ENCODE measurements at places on chromosomes 16 and 17. TPM values are rescaled to one million over a fixed set of nuclear protein-coding genes. Genes with fewer than 3 reads are reported as not detected.

DNA sequence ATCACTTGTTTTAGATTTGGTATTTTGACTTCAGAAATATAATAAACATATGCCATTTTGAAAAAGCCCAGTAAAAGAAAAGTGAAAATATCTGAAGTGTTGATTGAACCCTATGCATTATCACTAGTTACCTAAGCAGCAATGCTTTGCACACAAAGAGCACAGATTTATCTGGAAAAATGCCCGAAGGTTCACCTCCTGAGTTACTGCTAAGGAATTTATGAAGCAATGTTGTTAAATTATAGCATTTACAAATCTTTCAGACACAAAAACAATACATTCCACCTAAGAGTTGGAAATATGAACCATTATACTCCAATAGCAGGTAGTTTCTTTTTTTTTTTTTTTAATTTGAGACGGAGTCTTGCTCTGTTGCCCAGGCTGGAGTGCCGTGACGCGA, 38.9 kb upstream of the GHDC start:
- no peaks in the 10 kb centered on the region for H3K27me3 ChIP-seq
- no peak overlapping the region for H3K4me3 ChIP-seq
- H3K4me1 ChIP-seq, result peaks cover 6% of the 10 kb centered on the region
- H3K36me3 ChIP-seq, result peaks cover 7% of the 10 kb centered on the region
- DNase-seq, result no peak
- H3K27ac ChIP-seq, result no peak overlapping the region

GRCh38 chr17:951325-952132, 28.0 kb downstream of the NXN start:
- H3K27ac ChIP-seq, result no peak overlapping the region
- no peak for DNase-seq
- H3K36me3 ChIP-seq, result peaks cover 2% of the 10 kb centered on the region
- peaks cover 17% of the 10 kb centered on the region for H3K27me3 ChIP-seq

GRCh38 chr16:89192956-89193575, 7.3 kb downstream of the SLC22A31 start:
- peaks cover 5% of the 10 kb centered on the region for H3K27me3 ChIP-seq
- no peak overlapping the region for H3K4me3 ChIP-seq
- H3K27ac ChIP-seq, result no peak overlapping the region
- H3K36me3 ChIP-seq, result no peaks in the 10 kb centered on the region
- H3K4me1 ChIP-seq, result peaks cover 7% of the 10 kb centered on the region
- DNase-seq, result no peak

GRCh38 chr17:42680331-42680808, 1.3 kb downstream of the CCR10 start:
- peak; percentile 54 for DNase-seq
- H3K4me1 ChIP-seq, result peaks cover 50% of the 10 kb centered on the region
- no peaks in the 10 kb centered on the region for H3K27me3 ChIP-seq
- H3K36me3 ChIP-seq, result no peaks in the 10 kb centered on the region

- no peak overlapping the region for H3K27ac ChIP-seq
- no peak for DNase-seq
- no peaks in the 10 kb centered on the region for H3K4me1 ChIP-seq
- no peaks in the 10 kb centered on the region for H3K36me3 ChIP-seq
- no peaks in the 10 kb centered on the region for H3K27me3 ChIP-seq
- H3K4me3 ChIP-seq, result no peak overlapping the region
These were observed 465.0 kb upstream of the MAF start for GRCh38 chr16:80065541-80065940.

- no peak overlapping the region for H3K4me3 ChIP-seq
- no peaks in the 10 kb centered on the region for H3K36me3 ChIP-seq
- DNase-seq, result no peak
- peak overlapping the region; percentile 3 for H3K27ac ChIP-seq
- H3K4me1 ChIP-seq, result peaks cover 18% of the 10 kb centered on the region
These were observed 254.5 kb upstream of the CACNG5 start for GRCh38 chr17:66580184-66580955.

- H3K4me1 ChIP-seq, result no peaks in the 10 kb centered on the region
- H3K27me3 ChIP-seq, result no peaks in the 10 kb centered on the region
- no peak for DNase-seq
- no peak overlapping the region for H3K4me3 ChIP-seq
These were observed 33.9 kb downstream of the TNFRSF13B start for GRCh38 chr17:16938031-16938430.

- no peak overlapping the region for H3K27ac ChIP-seq
- no peak overlapping the region for H3K4me3 ChIP-seq
- no peaks in the 10 kb centered on the region for H3K36me3 ChIP-seq
- no peak for DNase-seq
These were observed 46.8 kb downstream of the ZFPM1 start for GRCh38 chr16:88499836-88500251.

DNA sequence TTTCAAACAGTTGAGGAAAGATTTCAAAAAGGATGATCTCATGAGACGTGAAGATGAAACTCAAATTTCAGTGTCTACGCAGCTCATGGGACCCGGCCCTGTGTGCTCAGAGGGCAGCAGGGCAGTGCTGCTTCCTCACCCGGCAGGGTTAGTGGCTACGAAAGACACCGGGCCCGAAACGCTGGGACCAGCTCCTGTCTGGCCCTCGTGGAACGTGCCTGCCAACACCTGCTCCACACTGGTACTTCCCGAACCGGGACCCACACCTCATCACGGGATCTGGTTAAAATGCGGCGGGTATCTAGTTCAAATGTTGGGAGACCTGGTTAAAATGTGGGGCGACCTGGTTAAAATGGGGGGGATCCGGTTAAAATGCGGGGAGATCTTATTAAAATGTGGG, 18.7 kb downstream of the DNASE1 start:
- no peak overlapping the region for H3K4me3 ChIP-seq
- H3K27ac ChIP-seq, result no peak overlapping the region
- no peaks in the 10 kb centered on the region for H3K27me3 ChIP-seq
- no peak for DNase-seq
- H3K4me1 ChIP-seq, result no peaks in the 10 kb centered on the region

- H3K4me1 ChIP-seq, result no peaks in the 10 kb centered on the region
- no peak overlapping the region for H3K27ac ChIP-seq
- no peak for DNase-seq
- H3K36me3 ChIP-seq, result peaks cover 19% of the 10 kb centered on the region
These were observed 29.5 kb downstream of the PSME3IP1 start for GRCh38 chr16:57156351-57156703.

DNA sequence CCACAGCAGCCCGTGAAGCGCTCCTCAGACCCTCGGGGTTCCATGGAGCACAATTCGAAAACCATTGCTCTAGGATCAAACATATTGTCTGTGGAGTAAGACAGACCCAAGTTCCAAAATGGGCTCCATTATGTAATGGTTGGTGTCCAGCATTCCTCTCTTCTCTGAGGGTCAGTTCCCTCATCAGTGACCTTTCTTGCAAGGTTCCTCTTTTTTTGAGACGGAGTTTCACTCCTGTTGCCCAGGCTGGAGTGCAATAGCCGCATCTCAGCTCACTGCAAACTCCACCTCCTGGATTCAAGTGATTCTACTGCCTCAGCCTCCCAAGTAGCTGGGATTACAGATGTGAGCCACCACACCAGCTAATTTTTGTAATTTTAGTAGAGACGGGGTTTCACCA, 28.4 kb downstream of the PLXDC1 start:
- no peak for DNase-seq
- H3K4me1 ChIP-seq, result no peaks in the 10 kb centered on the region
- no peaks in the 10 kb centered on the region for H3K36me3 ChIP-seq
- H3K27ac ChIP-seq, result no peak overlapping the region
- H3K4me3 ChIP-seq, result no peak overlapping the region
- no peaks in the 10 kb centered on the region for H3K27me3 ChIP-seq

GRCh38 chr17:73855720-73856333, 211.6 kb upstream of the SDK2 start:
- no peaks in the 10 kb centered on the region for H3K27me3 ChIP-seq
- no peaks in the 10 kb centered on the region for H3K36me3 ChIP-seq
- no peak for DNase-seq
- no peak overlapping the region for H3K27ac ChIP-seq

DNA sequence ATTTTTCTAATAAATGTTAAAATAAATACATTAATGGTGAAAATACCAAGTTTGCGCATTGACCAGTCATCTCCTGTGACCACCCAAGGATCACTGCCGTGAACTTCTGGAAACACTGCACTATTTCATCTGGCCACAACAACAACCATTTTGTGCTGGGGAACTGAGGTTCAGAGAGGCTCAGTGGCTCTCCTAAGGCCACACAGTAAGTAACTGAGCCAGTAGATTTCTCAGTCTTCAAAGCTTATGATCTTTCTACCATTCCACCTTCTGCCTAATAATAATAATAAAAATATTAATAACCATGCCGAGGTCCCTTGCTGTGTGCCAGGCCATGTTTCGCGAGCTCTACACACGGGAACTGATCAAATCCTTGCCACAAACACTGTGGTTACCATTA, 182.0 kb downstream of the IRF8 start:
- no peak for DNase-seq
- no peaks in the 10 kb centered on the region for H3K36me3 ChIP-seq
- H3K27ac ChIP-seq, result no peak overlapping the region

GRCh38 chr16:56370185-56370874, 55.0 kb downstream of the AMFR start:
- H3K27me3 ChIP-seq, result no peaks in the 10 kb centered on the region
- peaks cover 18% of the 10 kb centered on the region for H3K4me1 ChIP-seq
- no peak for DNase-seq
- H3K27ac ChIP-seq, result peak overlapping the region; percentile 25

DNA sequence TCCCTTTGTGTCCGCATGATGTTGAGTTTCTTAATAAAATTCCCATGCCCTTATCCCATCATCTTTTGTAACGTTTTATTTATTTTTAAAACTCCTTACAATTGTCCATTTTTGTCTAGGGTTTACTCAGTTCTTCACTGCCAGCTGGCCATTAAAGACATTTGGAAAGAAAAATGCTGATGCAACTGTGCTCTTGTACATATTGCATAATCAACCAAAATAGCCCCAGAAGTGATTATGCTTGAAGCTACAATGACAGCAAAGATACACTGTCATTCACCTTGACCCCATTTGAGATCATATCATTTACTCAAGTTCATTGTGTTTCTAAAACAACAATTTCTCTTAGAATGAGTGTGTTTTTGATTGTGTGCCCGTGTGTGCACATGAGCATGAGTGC, 1074.6 kb upstream of the RBFOX1 start:
- H3K4me1 ChIP-seq, result no peaks in the 10 kb centered on the region
- DNase-seq, result no peak
- no peaks in the 10 kb centered on the region for H3K27me3 ChIP-seq
- no peak overlapping the region for H3K4me3 ChIP-seq
- no peak overlapping the region for H3K27ac ChIP-seq
- H3K36me3 ChIP-seq, result no peaks in the 10 kb centered on the region

DNA sequence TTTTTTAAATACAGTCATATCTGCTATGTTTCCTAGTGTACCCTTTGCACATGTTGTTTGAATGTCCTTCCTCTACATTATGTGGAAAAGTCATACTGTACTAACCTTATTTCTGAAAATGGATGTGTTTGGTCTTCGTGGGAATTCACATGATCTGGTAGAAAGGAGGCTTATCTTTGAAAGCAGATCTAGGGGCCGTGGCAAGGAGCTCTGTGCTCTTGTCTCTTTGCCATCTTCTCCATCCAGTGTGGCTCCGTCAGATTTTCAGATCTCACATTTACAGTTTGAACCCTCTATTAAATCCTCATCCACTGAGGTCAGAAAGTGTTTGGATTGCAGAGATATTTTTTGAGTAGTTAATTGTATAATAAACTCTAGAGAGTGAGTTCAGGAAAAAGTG, 32.9 kb downstream of the MAP2K4 start:
- DNase-seq, result no peak
- H3K4me3 ChIP-seq, result no peak overlapping the region
- no peak overlapping the region for H3K27ac ChIP-seq
- H3K27me3 ChIP-seq, result no peaks in the 10 kb centered on the region

- DNase-seq, result no peak
- peaks cover 44% of the 10 kb centered on the region for H3K4me1 ChIP-seq
- H3K27me3 ChIP-seq, result no peaks in the 10 kb centered on the region
- peak overlapping the region; percentile 41 for H3K27ac ChIP-seq
- H3K4me3 ChIP-seq, result no peak overlapping the region
- H3K36me3 ChIP-seq, result no peaks in the 10 kb centered on the region
These were observed 87.9 kb upstream of the TOB1 start for GRCh38 chr17:50953831-50954601.

- no peak for DNase-seq
- H3K4me3 ChIP-seq, result no peak overlapping the region
- no peak overlapping the region for H3K27ac ChIP-seq
- H3K4me1 ChIP-seq, result peaks cover 8% of the 10 kb centered on the region
These were observed 8.6 kb upstream of the UBE2I start for GRCh38 chr16:1300664-1301476.

Gene WDR90
- 83.7 TPM for total RNA-seq

Gene DPEP2
- total RNA-seq, result 3.5 TPM

Gene XAF1
- 50.3 TPM for total RNA-seq

Gene PLXDC1
- 40.0 TPM for total RNA-seq

Gene DNAAF1
- not detected for total RNA-seq

Gene RTN4RL1
- 12.6 TPM for total RNA-seq

Gene PROCA1
- 6.3 TPM for total RNA-seq

Gene RFWD3
- total RNA-seq, result 13.5 TPM

Gene ABCA5
- total RNA-seq, result 63.8 TPM

Gene IRX3
- total RNA-seq, result 1.5 TPM

Gene HS3ST2
- total RNA-seq, result 2.4 TPM
